ENCODE measurements at places on chromosomes 7 and 10.
A peak's percentile ranks its signal among the peaks of the same experiment; 100 is the strongest.

- DNase-seq = no peak
Measured at GRCh38 chr7:71482284-71482683, 350.3 kb downstream of the GALNT17 start.

- no peak for DNase-seq
Measured at GRCh38 chr7:19202599-19202998, 57.4 kb upstream of the FERD3L start.

GRCh38 chr7:155585951-155586350 is 39.6 kb upstream of the CNPY1 start:
- DNase-seq = no peak

- peak; percentile 56 for DNase-seq
Measured at GRCh38 chr7:74656441-74656836, 1.1 kb upstream of the GTF2I start.

DNA sequence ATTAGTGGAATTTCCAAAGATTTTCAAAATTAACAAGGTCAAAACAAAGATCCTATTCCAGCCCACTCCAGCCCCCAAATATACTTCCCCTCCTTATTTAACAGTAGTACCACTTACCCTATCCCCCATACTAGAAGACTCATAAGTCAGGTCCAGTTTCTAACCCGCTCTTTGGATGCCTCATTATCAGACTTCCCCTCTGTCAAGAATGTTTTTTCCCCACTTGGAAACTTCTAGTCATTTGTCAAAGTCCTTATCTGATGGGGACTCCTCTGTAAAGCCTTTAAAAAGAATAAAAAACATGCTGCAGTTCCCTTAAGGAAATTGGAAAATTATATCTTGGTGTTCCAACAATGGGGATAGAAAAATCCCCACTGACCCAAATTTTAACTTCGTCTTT is 70.1 kb downstream of the IMMP2L start:
- DNase-seq = no peak

DNA sequence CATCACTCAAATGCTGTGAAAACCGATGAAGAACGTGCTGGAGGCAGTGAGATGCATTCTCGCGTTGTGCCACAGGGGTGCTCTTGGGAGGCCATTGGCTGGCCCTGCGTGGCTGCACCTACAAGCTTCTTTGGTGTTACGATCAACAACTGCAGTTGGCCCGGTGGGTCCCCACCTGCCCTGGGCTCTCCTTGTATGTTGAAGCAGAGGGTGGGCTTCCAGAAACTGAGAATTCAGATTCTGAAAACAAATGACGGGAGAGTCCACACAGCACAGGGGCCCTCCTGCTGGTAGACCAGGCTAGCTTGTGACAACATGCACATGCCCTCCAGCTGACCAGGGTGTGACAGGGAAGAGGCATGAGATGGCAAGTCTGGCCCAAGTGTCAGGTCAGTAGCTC is 23.7 kb upstream of the DDC start:
- DNase-seq = no peak

DNA sequence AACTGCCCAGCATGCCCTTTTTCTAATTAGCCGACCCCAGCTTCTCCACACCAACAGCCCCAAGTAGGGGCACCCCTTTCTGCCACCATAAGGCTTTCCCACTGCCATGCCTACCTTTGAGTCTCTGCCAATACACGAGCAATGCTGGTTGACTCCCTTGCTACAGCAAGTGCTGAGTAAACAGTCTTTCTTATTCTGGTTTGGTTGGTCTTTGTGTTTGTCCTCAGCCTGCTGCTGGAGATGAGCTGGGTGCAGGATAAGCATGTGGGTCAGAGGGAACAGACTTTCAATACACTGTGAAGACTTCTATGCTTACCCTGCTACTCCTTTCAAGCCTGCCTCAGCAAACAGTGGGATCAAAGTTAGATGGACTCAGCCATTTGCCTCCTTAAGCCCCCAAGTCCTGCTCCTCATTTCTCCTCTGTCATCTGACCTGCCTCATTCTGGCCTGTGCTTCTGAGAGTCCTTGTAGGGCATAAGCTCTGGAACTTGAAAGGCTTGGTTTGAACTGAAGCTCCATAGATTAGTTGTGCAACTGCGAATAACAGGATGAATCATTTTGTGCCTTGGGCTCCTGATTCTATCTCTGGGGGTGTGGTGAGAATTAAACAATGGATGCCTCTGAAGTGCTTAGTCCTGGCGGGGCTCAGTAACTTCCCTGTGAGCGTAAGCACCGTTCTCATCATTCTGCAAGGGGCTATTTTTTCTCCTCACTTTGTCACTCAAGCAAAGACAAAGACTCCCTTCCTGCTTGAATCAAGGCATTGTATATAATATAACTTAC is 533.8 kb upstream of the DPP6 start:
- no peak for DNase-seq

DNA sequence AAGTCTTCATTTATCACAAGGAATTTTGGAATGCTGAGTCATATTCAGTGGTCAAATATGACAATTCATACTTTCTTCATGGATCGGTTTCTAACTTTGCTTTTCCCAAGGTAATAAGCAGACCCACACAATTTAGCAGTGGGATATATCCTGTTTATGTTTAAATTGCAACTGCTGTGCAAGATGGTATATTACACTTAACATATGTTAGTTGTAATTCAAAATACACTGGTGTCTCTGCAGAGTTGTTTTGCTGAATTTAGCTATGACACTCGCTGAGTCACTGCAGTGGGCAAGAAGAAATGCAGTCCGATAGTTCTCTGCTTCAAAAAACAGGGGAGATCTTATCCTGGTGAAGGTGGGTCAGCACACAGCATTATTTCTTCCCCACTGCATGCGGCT is 194.8 kb upstream of the PTN start:
- DNase-seq = peak; percentile 47

- DNase-seq = no peak
Measured at GRCh38 chr10:97779492-97779891, 7.7 kb upstream of the SFRP5 start.

DNA sequence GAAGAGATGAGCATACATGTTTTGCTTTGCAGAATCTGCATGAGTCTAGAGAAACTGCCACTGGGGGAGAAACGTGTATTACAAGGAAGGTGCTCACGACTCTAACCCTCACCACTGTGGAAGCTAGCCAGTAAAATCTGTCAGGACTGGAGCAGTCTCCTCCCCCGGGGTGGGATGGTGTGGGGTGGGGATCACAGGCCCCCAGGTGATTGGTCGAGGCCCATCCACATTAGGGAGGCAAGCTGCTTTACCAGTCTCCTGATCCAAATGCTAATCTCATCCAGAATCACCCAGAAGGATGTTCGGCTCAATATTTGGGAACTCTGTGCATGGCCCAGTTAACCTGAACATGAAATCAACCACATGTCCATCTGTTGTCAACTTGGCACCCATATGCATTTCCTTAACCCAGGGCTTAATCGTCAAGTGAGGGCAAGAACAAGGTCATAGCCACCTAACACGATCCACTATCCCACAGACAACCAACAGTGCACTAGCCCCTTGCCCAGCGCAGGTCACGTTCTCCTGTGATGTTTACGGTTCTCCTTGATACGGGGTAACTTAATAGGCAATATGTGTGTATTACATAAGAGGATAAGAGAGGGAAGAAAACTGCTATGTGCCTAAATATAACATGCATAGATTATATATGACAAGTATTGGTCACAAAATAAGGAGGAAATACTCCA is 40.8 kb downstream of the DNAJB6 start:
- no peak for DNase-seq

GRCh38 chr7:139451638-139452037 is 31.8 kb downstream of the KLRG2 start:
- peak; percentile 38 for DNase-seq

GRCh38 chr7:66399566-66399965 is 194.4 kb downstream of the TPST1 start:
- DNase-seq = no peak

DNA sequence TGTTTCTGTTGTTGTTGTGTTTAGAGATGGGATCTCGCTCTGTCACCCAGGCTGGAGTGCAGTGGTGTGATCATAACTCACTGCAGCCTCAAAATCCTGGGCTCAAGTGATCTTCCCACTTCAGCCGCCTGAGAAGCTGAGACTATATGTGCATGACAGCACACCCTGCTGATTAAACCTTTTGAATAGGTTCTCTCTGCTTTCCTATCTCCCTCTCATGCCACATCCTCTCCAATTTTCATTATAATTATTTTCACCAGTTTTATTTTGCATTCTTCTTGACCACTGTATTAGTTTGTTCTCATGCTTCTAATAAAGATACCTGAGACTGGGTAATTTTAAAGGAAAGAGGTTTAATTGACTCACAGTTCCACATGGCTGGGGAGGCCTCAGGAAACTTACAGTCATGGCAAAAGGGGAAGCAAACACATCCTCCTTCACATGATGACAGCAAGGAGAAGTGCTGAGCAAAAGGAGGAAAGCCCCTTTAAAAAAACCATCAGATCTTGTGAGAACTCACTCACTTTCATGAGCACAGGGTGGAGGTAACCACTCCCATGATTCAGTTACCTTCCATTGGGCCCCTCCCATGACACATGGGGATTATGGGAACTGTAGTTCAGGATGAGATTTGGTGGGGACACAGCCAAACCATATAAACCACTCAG is 12.9 kb downstream of the AGK start:
- no peak for DNase-seq

All from A172 (cell line).